ENCODE measurements at places on chromosomes 1 and 21.

GRCh38 chr21:25496825-25497482, 110.3 kb downstream of the MRPL39 start:
- no peak for DNase-seq

DNA sequence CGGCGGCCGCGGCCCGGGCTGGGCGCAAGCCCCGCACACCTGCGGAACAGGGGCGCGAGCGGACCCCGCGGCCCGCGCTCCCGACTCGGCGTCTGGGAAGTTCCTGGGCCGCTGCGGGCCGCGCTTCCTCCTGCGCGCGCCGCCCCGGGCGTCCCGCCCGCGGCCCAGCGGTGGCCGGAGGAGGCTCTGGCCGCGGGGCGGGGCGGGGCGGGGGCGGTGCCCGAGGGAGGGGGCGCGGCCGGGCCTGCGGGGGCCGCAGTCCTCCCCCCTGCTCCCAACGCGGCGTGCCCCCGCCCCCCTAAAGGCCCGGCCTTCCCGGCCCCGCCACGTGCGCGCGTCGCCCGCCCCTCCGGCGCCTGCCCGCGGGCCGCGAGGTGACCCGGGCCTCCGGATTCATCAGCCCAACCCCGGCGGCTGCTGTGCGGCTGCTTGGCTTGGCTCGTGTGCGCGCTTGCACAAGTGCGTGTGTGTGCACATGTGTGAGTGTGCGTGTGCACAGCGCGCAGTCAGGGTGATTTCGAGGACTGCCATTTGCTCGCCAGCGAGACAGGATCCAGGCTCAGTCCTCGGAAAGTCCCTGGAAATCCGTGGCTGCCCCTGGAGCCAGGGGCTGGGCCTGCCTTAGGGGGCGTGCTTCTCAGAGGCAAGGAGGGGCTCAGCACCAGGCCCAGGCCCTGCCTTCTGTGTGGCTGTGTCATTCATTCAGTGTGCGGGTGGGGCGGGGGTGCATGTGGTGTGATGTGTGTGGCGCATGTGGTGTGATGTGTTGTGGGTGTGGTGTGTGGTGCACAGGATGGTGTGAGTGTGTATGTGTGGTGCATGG, at the start of gene C2CD2:
Gene C2CD2 (minus strand): TSS at position 188 of the 823 bp plus-strand sequence. CDS start 370 bp downstream, outside the sequence.
- DNase-seq = no peak

DNA sequence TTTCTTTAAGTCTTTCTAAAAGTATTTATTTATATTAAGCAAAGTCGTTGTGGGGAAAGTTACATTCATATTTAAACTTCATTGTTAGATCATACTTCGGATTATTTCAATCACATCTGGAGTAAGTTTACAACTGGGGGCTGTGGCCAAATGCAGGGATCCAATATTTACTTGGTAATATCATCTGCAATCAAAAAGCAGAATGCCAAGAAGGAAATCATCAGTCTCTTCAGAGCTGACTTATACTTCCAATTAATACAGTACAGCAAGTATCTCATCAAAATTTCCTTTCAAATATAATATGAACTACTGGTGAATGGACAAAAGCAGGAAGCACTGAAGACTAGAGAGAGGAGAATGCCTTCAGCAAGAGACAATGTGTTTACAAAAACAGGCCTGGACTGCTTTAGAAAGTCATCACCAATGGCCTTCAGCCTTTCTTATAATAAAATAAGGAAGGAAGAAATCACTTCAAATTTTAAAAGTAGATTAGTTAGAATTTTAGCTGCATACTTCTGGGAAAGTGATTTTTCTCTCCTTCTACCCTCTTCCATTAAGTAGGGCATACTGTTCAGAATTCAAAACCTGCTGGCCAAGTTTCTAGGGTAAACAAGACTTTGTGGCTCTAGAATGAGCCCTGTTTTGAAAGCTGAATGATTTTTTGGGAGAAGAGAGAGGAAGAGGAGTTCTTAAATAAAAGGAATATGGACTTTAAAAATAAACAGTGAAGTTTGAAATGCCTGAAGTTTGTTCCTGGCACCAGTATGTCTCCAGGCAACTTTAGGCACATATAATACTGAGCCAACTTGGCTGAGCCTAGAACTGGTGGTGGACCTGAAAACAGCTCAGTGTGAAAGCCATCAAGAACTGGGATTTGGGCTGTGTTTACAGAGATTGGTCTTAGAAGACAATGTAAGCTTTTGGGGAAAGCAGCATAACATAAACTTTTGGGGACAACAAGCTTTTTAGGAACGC, 22.2 kb upstream of the MYOC start:
- no peak for DNase-seq

DNA sequence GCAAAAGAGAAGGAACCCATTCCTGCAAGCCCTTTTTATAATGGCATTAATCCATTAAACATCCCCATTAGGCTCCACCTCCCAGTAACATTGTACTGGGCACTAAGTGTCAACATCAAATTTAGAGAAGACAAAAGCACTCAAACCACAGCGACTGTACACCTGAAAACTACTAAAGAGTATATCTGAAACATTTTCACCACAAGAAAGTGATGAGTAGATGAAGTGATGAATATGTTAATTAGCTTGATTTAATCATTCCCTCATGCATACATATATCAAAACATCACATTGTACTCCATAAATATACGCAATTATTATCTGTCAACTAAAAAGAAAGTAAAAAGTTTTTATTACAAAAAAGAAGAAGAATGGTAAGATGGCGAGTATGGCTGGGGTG, 26.4 kb downstream of the ACP6 start:
- DNase-seq = no peak

DNA sequence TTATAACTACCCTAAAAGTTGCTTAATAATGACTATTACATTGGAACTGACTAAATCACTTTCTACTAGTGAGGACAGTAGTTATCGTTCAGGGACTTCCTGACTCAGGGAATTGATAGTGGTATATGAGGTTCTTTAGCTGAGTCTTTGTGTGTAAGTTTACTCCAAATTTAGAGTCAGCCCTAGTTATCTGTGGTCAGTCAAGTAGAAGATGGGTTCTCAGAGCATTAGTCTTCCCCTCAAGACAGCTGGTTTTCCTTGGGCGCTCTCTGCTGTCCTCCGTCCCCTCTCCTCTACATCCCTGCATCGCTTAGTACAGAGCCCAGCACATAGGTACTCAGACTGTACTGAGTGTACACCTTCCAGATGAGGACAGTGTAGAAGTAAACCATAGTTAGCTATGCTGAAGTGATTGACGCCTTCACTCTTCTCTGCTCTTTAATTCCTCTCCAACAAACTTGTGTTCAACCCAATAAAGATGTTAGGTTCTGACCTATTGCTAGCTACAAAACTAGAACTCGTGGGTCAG, 116.5 kb downstream of the C1orf21 start:
- no peak for DNase-seq

- no peak for DNase-seq
Measured at GRCh38 chr1:13935336-13935735, 235.3 kb downstream of the PRDM2 start.

GRCh38 chr1:61851849-61852669, 109.8 kb downstream of the PATJ start:
- DNase-seq = no peak

DNA sequence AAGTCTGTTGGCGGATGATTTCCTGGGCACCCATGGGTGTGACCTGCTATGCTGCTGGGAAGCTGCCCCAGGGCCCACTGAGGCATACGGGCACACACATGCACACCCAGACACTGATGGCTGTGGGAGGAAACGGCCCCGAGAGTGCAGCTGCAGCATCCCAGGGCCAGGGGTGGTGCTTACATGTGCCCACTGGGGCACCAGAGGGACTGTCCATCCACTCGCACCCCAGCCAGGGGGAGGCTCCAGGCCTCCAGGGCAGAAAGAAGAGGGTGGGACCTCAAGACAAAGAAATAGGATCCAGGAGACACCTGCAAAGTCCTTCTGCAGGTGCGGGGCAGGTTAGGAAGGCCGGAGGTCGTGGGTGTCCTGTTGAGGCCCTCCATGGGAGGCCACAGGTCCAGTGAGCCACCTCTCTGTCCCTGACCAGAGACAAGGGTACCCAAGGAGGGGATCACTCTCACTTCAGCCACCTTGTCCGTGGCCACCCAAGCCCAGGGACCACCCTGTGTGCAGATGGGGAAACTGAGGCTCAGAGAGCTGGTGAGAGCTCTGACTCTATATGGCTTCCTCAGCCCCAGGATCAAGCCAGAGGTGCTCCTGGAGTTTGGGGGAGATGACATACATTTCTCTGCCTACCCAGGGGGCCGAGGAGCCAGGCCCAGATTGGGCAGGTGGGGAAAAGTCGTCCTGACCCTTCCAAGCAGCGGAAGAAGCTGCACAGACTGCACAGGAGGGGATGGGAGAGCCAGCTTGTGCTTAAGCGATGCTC, 57.1 kb downstream of the WNT9A start:
- DNase-seq = no peak

GRCh38 chr1:168223261-168223660, 2.5 kb upstream of the SFT2D2 start:
- DNase-seq = no peak

- DNase-seq = no peak
Measured at GRCh38 chr21:21666689-21667088, 668.5 kb downstream of the NCAM2 start.

- DNase-seq = no peak
Measured at GRCh38 chr1:79100385-79100784, 93.9 kb upstream of the ADGRL4 start.

DNA sequence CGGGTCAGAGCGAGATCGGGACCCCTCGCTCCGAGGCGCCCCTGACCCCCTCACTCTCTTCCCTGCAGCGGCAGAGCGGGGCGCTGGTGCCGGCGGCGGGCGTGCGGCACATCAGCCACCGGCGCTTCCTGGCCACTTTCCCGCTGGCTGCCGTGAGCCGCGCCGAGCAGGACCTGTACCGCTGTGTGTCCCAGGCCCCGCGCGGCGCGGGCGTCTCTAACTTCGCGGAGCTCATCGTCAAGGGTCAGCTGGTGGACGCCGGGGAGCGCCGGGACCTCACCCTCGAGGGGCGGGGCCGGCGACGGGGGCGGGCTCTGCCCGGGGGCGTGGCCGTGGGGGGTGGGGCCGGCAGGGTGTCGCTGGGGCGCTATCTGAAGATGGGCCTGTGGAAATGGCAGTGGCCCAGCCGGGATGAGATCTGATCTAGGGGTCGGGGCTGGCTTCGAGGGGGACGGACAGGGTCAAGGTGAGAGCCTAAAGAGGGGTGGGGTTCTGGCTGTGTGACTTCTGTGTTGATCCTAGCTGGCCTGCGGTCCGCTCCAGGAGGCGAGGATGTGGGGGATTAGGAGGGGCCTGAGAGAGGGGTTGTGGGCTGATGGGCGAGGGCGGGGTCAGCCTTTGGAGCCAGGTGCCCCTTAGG, 23.6 kb downstream of the PTPRU start:
- no peak for DNase-seq

DNA sequence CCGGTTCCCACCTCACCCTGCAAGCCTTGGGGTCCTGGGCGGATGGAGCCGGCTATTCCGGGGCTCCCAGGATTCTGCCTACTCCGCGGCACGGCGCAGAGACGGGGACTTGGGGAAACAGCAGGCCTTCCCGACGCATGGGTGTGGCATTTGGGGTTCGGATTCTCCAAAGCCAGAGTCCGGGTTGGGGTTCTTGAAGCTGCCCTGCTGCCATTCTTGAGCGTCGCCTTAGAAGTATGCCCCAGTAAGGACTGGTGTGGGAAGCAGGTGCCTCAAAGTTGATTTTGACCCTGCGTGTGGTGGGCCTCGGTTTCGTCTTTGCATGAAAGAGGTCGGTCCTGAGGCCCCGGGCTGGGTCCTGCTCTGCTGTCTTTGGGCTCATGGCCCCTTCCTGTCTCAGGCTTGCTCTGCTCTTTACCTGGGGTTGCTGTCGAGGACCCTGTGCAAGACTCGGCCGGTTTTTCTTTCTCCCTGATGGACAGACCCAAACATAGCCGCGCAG, 696 bp downstream of the GUK1 start:
- no peak for DNase-seq

DNA sequence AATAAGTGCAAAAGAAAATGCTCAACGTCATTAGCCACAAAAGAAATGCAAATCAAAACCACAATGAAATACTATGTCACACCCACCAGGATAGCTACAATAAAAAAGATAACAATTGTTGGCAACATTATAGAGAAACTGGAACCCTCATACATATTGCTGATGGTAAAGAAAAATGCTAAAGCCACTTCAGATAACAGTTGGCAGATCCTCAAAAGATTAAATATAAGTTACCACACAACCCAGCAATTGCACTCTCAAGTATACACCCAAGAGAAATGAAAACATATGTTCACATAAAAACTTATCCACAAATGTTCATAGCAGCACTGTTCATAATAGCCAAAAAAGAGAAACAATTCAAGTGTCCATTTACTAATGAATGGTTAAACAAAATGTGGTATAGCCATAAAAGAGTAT, 20.7 kb downstream of the TRIM33 start:
- DNase-seq = no peak

DNA sequence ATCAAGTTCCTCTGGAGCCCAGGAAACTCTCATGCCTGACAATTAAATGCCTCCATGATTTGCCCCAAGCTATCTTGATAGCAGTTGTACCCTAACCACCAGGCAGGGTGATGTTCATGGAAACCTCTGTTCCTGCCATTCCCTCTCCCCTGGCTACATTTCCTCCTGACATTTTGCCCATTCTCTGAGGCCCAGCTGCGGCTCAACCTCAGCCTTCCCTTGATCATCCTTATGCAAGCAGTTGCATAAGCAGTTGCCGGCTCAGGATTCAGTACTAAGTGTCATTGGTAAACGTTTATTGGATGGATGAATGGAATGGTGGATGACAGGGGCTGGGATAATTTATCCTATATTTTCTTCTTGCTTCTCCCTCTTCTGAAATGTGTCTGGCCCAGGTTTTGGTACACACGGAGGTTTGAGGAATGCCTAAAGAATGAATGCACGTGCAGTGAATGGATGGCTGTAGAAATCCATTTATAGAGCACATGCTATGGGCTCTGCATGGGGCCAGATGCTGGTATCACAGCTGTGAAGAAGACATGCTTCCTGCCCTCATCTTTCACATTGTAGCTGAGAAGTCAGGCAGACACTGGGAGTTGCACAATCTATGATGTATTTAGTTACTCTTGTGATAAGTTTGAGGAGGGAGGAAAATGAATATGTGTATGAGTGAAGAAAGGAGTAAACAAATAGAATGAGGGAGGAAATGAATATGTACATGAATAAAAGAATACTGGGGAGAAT, 261.8 kb downstream of the FOXD2 start:
- DNase-seq = no peak

DNA sequence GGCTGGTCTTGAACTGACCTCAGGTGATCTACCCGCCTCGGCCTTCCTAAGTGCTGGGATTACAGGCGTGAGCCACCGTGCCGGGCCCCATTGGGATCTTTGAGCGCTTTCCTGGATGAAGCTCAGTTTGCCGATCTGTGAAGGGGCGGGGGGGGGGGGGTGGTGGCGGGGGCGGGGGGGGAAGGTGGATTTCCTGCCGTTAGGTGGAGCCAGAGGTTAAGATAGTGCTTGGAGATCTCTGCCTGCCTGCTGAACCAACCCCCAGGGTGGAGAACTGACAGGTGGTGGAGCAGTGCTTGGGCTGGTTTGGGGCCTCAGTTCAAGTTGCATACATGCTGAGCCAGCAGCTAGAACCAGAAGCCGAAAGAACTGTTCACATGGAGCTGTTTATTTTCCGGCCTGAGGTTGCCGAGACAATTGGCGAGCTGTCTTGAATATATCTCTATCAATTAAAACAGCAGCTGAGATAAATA, 1.7 kb downstream of the TMCC2 start:
- DNase-seq = peak; percentile 55
